IMR-90 (cell line): ENCODE measurements at places on chromosomes 4 and X. TPM values are rescaled to one million over a fixed set of nuclear protein-coding genes. Genes with fewer than 3 reads are reported as not detected.

- no peak overlapping the region for H3K27ac ChIP-seq
- no peak overlapping the region for H3K4me3 ChIP-seq
- DNase-seq, result no peak
- no peaks in the 10 kb centered on the region for H3K36me3 ChIP-seq
These were observed 140.5 kb downstream of the CHRNA9 start for GRCh38 chr4:40475609-40476008.

GRCh38 chr4:42641161-42641560, 15.7 kb downstream of the ATP8A1 start:
- H3K27ac ChIP-seq, result no peak overlapping the region
- no peaks in the 10 kb centered on the region for H3K27me3 ChIP-seq
- no peak for DNase-seq
- no peaks in the 10 kb centered on the region for H3K36me3 ChIP-seq
- H3K4me3 ChIP-seq, result no peak overlapping the region

- peak; percentile 56 for DNase-seq
- no peak overlapping the region for H3K4me3 ChIP-seq
- H3K27ac ChIP-seq, result no peak overlapping the region
- no peaks in the 10 kb centered on the region; the same call in 1 of the 2 replicates for H3K4me1 ChIP-seq
These were observed 84.6 kb downstream of the RELL1 start for GRCh38 chr4:37601531-37601930.

DNA sequence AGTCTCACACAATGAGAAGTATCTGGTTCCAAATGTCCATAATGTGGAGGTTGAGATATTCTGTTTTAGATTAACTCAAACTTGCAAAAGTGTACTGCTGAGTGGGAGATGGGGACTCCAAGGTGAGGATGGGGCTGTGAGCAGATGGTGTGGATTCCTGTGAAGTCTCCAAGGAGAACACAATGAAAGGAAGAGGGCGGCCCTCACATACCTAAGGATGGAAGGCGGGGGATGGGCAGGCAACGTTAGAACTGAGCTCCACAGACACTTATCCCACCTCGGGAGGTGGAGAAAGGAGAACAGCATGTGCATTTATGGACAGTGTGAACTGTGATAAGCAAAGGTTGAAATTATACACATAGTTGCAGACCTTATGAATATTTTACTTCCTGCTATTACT, 9.9 kb upstream of the SPATA4 start:
- DNase-seq, result no peak
- H3K4me1 ChIP-seq, result peaks cover 2% of the 10 kb centered on the region; the same call in 1 of the 2 replicates
- no peaks in the 10 kb centered on the region for H3K27me3 ChIP-seq
- no peaks in the 10 kb centered on the region for H3K36me3 ChIP-seq

GRCh38 chrX:119389871-119390501, 9.2 kb upstream of the SLC25A43 start:
- H3K27ac ChIP-seq, result no peak overlapping the region
- no peaks in the 10 kb centered on the region for H3K4me1 ChIP-seq
- DNase-seq, result no peak
- no peaks in the 10 kb centered on the region; the same call in 1 of the 2 replicates for H3K27me3 ChIP-seq
- no peaks in the 10 kb centered on the region for H3K36me3 ChIP-seq

- no peaks in the 10 kb centered on the region for H3K4me1 ChIP-seq
- H3K27ac ChIP-seq, result no peak overlapping the region
- H3K27me3 ChIP-seq, result no peaks in the 10 kb centered on the region
- H3K36me3 ChIP-seq, result no peaks in the 10 kb centered on the region
- DNase-seq, result peak; percentile 5
- no peak overlapping the region for H3K4me3 ChIP-seq
These were observed 429.3 kb downstream of the AFF2 start for GRCh38 chrX:148929686-148930085.

- H3K4me1 ChIP-seq, result no peaks in the 10 kb centered on the region
- H3K27me3 ChIP-seq, result no peaks in the 10 kb centered on the region
- no peak overlapping the region for H3K27ac ChIP-seq
- no peak overlapping the region for H3K4me3 ChIP-seq
- DNase-seq, result no peak
These were observed 120.7 kb upstream of the MED14 start for GRCh38 chrX:40855932-40856515.

GRCh38 chrX:10199212-10199611, 42.4 kb downstream of the CLCN4 start:
- H3K27me3 ChIP-seq, result no peaks in the 10 kb centered on the region
- no peak overlapping the region for H3K27ac ChIP-seq
- H3K4me1 ChIP-seq, result peaks cover 5% of the 10 kb centered on the region
- H3K4me3 ChIP-seq, result no peak overlapping the region
- DNase-seq, result peak; percentile 67

DNA sequence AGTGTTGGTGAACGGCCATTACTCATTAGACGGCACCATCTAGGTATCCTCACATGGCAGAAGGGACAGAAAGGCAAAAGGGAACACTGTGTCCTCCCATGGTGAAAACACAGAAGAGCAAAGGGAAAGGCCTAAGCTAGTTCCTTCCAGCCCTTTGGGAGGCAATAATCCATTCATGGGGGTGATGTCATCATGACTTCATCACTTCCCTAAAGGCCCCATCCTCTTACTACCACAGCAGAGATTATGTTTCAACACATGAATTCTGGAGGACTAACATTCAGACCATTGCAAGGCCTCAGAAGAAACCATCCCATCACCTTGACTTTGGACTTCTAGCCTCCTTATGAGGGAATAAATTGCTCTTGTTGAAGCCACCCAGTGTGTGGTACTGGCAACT, 238.2 kb downstream of the MGST2 start:
- H3K4me1 ChIP-seq, result peaks cover 8% of the 10 kb centered on the region
- H3K27ac ChIP-seq, result no peak overlapping the region
- H3K4me3 ChIP-seq, result no peak overlapping the region
- no peaks in the 10 kb centered on the region for H3K36me3 ChIP-seq
- DNase-seq, result peak; percentile 49

GRCh38 chr4:22246847-22247246, 269.0 kb downstream of the ADGRA3 start:
- H3K27ac ChIP-seq, result no peak overlapping the region
- H3K4me1 ChIP-seq, result no peaks in the 10 kb centered on the region
- H3K4me3 ChIP-seq, result no peak overlapping the region
- no peak for DNase-seq
- no peaks in the 10 kb centered on the region for H3K27me3 ChIP-seq
- no peaks in the 10 kb centered on the region for H3K36me3 ChIP-seq

GRCh38 chrX:134633394-134633793, 24.9 kb downstream of the PLAC1 start:
- no peaks in the 10 kb centered on the region for H3K36me3 ChIP-seq
- H3K4me1 ChIP-seq, result peaks cover 13% of the 10 kb centered on the region
- no peak overlapping the region for H3K27ac ChIP-seq
- no peak overlapping the region for H3K4me3 ChIP-seq
- DNase-seq, result no peak

GRCh38 chr4:83677656-83678055, 141.7 kb downstream of the GPAT3 start:
- no peak for DNase-seq
- H3K4me3 ChIP-seq, result no peak overlapping the region
- H3K27me3 ChIP-seq, result peaks cover 2% of the 10 kb centered on the region
- no peak overlapping the region for H3K27ac ChIP-seq

- H3K27ac ChIP-seq, result no peak overlapping the region
- DNase-seq, result no peak
- peaks cover 3% of the 10 kb centered on the region for H3K4me1 ChIP-seq
- peaks cover 3% of the 10 kb centered on the region for H3K36me3 ChIP-seq
These were observed 3.3 kb downstream of the UTP3 start for GRCh38 chr4:70691661-70692060.

DNA sequence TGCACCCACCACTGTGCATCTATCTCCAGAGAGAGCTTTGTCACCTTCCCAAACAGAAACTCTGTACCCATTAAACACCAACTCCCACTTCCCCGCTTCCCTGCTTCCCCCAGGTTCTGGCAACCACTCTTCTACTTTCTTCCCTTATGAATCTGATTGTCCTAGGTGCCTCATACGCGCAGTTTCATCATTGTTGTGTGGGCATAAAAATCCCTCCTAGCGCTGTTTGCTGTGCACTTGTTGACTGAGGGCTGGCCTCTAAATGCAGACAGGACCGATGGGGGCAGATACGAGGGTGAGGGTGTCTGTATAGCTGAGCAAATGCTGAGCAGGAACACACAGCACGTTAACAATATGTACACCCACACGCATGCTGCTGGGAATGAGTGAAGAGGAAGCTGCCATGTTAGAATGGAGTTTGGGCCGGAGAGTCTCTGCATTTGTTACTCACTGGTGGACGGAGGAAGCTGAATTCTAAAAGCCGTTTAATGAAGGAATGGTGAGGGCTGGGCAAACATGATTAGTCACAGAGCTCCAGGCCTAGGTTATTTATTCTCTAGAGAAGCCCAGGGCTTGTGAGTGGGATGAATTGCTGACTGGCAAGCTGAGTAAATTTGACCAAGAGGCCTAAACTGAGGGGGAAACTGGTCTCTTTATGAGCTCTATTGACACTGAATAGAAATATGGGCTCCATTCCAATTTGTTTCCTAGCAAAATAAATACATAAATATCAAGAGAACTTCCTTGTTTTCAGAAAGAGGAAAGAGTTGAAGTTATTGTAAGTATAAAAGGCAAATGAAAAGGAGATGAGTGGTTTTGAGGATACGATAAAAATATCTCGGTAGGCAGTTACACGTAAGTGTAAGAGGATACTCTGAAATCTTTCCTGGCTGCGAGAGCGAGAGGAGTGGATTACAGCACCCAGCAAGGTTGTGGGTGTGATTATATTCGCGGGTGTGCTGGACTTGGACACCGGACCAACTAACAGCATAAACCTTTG, 95.9 kb upstream of the RPS6KA3 start:
- H3K36me3 ChIP-seq, result no peaks in the 10 kb centered on the region
- DNase-seq, result peak; percentile 50
- no peak overlapping the region for H3K4me3 ChIP-seq
- peak overlapping the region; percentile 74 for H3K27ac ChIP-seq

- no peak for DNase-seq
- H3K36me3 ChIP-seq, result no peaks in the 10 kb centered on the region
- H3K4me3 ChIP-seq, result no peak overlapping the region
- peaks cover 21% of the 10 kb centered on the region for H3K27me3 ChIP-seq
- no peaks in the 10 kb centered on the region for H3K4me1 ChIP-seq
These were observed 60.8 kb upstream of the TBC1D9 start for GRCh38 chr4:140816806-140817510.

- peaks cover 33% of the 10 kb centered on the region for H3K36me3 ChIP-seq
- H3K4me1 ChIP-seq, result no peaks in the 10 kb centered on the region
- no peak for DNase-seq
- H3K4me3 ChIP-seq, result no peak overlapping the region
These were observed 46.1 kb downstream of the SETD7 start for GRCh38 chr4:139509727-139510410.

- peak overlapping the region; percentile 82 for H3K4me3 ChIP-seq
- H3K4me1 ChIP-seq, result no peaks in the 10 kb centered on the region
- H3K27me3 ChIP-seq, result no peaks in the 10 kb centered on the region
These were observed 743 bp downstream of the NKAP start for GRCh38 chrX:119942831-119943184.

GRCh38 chrX:136201601-136202000, 49.6 kb downstream of the MAP7D3 start:
- H3K4me3 ChIP-seq, result no peak overlapping the region
- H3K27ac ChIP-seq, result no peak overlapping the region; the same call in 1 of the 2 replicates
- H3K27me3 ChIP-seq, result peaks cover 1% of the 10 kb centered on the region; the same call in 1 of the 2 replicates
- peaks cover 11% of the 10 kb centered on the region for H3K4me1 ChIP-seq
- DNase-seq, result no peak

- H3K27me3 ChIP-seq, result no peaks in the 10 kb centered on the region
- H3K36me3 ChIP-seq, result no peaks in the 10 kb centered on the region
- H3K4me1 ChIP-seq, result no peaks in the 10 kb centered on the region
- no peak overlapping the region for H3K27ac ChIP-seq
These were observed 521.1 kb downstream of the CCSER1 start for GRCh38 chr4:90648311-90648710.

Gene RADX
- 1.6 and 2.2 TPM in 2 replicates for total RNA-seq

Gene TSPAN5
- total RNA-seq, result 79.6 and 88.3 TPM in 2 replicates

Gene FGB
- total RNA-seq, result not detected in 2 replicates

Gene CXCL10
- 0.18 and 0.28 TPM in 2 replicates for total RNA-seq

Gene CLCN4
- total RNA-seq, result 3.9 and 4.5 TPM in 2 replicates

Gene HNRNPDL
- total RNA-seq, result 52.9 and 203 TPM in 2 replicates

Gene UGT2B15
- not detected in 2 replicates for total RNA-seq

Gene TBX22
- not detected in 2 replicates for total RNA-seq
